ENCODE measurements at places on chromosomes 1 and 21.

DNA sequence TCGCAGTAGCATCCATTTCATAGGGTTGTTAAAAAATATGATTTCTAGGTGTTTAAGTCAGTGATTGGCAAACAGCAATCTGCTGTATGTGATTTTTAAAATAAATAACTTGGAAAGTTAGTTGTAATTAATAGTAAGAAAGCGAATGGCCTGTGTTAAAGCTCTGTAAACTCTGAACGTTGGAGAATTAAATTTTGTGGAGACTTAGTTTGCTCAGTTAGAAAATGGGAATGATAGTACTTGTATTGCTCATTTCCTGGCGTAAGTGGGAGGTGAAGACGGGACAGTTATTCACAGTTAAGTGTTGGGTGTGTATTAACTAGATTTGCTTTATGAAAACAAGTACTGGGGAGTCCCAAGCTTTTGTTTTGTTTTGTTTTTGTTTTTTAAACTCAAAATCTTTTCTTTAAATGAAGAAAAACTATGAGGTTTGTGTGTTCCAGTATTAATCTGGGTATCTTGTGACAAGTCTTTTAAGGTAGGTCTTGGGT lies 995 bp downstream of the CACYBP start:
- peak; percentile 10 for DNase-seq

GRCh38 chr1:91603409-91603808 lies 102.8 kb downstream of the CDC7 start:
- no peak for DNase-seq

- no peak for DNase-seq
These were observed 13.2 kb upstream of the CDC7 start for GRCh38 chr1:91487469-91487868.

- no peak for DNase-seq
These were observed 12.0 kb upstream of the MX2 start for GRCh38 chr21:41349619-41350390.
